ENCODE measurements at places on chromosomes 2 and 18.

DNA sequence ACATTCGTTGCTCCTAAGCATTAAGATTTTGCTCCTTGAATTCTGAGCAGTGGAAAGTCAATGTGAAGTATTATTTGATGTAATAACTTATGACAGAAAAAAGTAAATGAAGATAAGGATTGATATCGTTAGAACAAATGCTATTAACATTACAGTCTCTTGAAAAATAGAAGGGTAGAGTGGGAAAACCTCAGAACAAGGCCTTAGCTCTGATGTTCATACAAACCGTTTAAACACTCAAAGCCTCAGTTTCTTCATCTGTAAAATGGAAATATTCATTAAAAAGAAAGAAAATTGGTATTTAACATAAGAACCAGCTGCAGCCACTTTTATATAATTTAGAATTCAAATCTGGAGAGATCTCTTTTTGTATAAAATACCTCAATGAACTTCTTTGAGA is 250.4 kb upstream of the NCKAP5 start:
- no peak for DNase-seq

- no peak for DNase-seq
These were observed 101.1 kb downstream of the HS1BP3 start for GRCh38 chr2:20549691-20550348.

- no peak for DNase-seq
These were observed 14.2 kb downstream of the SPR start for GRCh38 chr2:72901426-72901825.

GRCh38 chr2:173282795-173283545 is 71.7 kb upstream of the CDCA7 start:
- DNase-seq = no peak

DNA sequence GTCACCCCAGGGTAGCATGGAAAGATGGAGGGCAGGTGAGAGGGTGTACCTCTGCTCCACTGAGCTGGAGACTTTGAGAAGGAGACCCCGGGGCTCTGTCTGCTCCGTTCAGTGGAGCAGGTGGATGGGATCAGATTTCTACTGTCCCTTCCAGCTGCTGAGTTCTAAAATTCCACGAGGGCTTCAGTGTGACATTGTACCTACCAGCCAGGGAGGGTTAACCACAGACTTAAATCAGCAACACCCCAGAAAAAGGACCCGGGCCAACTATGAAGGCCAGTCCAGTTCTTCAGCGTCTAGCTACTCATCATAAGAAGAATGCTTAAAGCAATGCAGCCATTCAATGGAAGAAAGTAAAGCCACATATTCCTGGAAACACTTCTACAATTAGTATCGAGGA is 23.8 kb downstream of the STAT1 start:
- DNase-seq = no peak

- no peak for DNase-seq
These were observed 3.7 kb upstream of the LIMS2 start for GRCh38 chr2:127678991-127679390.

DNA sequence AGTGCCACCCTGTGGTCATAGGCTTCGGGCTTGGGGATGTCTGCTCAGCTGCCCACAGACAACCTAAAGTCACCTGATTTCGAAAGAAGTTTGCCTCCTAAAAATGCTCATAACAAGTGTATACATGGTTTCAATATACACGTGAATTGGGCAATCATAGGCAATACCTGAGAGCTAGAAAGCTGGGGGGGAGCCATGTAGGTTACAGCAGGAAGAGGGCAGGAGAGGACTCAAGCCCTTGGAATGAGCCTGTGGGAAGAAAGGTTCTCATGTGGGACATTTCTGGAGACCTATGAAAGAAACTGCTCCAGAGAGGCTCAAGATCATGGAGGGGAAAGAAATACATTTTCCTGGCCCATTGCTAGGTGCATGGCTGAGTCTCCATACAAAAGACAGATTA is 109.7 kb downstream of the ACOXL start:
- no peak for DNase-seq

GRCh38 chr2:97740590-97741182 is 27.3 kb downstream of the ZAP70 start:
- DNase-seq = no peak

- no peak for DNase-seq
These were observed 40.1 kb upstream of the SPATS2L start for GRCh38 chr2:200266406-200266805.

- DNase-seq = no peak
These were observed 54.2 kb downstream of the TSN start for GRCh38 chr2:121809607-121810006.

GRCh38 chr18:71682591-71682990 is 861.6 kb downstream of the CBLN2 start:
- DNase-seq = no peak

DNA sequence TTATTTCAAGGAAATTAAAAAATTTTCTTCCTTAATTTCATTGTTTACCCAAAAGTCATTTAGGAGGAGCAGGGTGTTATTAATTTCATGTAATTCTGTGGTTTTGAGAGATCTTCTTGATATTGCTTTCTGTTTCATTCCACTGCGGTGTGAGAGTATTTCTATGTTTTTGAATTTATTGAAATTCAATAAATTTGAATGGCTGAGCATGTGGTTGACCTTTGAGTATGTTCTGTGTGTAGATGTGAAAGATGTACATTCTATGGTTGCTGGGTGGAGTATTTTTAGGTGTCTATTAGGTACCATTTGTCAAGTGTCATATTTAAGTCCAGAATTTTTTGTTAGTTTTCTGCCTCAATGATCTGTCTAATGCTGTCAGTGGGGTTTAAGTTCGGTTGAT is 39.4 kb upstream of the LANCL1 start:
- DNase-seq = no peak

DNA sequence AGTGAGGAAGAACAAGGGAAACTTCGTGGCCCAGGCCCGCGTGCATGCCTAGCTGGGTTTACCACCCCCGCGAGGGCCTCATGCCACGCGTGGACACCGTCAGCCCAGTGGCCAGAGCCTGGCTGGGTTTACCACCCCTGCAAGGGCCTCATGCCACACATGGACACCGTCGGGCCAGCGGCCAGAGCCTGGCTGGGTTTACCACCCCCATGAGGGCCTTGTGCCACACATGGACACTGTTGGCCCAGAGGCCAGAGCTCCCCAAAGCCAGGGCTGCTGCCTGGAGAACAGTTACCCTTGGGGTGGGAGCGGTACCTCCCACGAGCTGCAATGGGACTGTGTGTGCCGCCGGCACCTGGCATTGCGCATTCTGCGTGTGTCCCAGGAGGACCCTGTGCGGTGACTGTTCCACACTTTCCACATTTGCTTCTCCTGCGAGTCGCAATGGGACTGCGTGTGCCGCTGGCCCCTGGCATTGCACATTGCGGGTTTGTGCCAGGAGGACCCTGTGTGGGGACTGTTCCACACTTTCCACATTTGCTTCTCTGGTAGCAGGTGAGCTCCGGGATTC is 105.6 kb upstream of the CTDP1 start:
- no peak for DNase-seq

GRCh38 chr2:58398406-58398805 is 157.3 kb upstream of the FANCL start:
- no peak for DNase-seq

GRCh38 chr18:79682894-79683625 is 3.5 kb downstream of the CTDP1 start:
- peak; percentile 100 for DNase-seq

GRCh38 chr2:47890711-47891368 is 15.5 kb downstream of the FBXO11 start:
- DNase-seq = no peak

- no peak for DNase-seq
These were observed 15.9 kb downstream of the FAM168B start for GRCh38 chr2:131077182-131077846.

GRCh38 chr2:238936162-238937052 is 88.5 kb downstream of the TWIST2 start:
- DNase-seq = no peak

- no peak for DNase-seq
These were observed 78.4 kb downstream of the EPAS1 start for GRCh38 chr2:46375566-46376125.

- no peak for DNase-seq
These were observed 172.3 kb upstream of the SLC35G4 start for GRCh38 chr18:11437046-11437445.

- DNase-seq = no peak
These were observed 183.4 kb upstream of the RASGRP3 start for GRCh38 chr2:33292981-33293595.

DNA sequence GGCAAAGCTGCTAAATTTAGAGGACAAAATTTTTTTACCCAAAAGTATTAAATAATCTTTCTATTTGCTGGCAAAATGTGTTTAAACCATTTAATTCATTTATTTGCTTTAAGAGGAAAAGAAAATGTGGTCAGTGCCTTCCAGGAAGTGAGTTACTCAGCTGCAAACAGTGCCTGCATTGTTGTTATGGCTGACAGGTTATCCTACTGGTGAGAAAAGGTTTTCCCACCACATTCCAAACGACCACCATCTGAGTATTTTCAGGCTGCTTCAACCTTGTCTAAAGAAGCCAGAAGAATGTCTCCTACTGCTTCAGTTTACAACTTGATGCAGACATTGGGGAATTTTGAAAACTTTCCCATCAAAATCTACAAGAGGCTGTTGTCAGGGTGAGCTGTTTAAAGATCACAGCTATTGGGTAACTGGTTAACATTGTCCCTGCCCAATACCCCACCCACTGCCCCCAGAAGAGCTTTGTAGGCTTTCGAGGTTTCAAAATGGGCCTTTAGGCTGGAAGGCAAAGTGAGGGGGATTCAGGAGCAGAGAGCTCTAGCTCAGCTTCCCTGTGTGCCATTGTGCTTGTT is 461.3 kb upstream of the FANCL start:
- DNase-seq = no peak

DNA sequence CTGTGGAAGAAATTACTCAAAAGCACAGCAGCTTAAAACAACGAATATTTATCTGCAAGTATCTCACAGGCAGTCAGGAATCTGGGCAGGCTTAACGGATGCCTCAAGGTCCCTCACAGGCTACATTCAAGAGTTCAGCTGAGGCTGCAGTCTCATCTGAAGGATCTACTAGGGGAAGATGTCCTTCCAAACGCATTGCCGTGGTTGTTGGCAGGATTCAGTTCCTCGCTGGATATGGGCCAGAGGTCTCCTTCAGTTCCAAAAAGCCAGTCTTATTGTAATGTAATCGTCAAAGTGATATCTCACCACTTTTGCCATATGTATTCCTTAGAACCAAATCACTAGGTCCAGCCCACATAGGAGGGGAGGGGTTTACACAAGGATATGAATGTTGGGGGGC is 98.2 kb upstream of the EPAS1 start:
- DNase-seq = no peak

DNA sequence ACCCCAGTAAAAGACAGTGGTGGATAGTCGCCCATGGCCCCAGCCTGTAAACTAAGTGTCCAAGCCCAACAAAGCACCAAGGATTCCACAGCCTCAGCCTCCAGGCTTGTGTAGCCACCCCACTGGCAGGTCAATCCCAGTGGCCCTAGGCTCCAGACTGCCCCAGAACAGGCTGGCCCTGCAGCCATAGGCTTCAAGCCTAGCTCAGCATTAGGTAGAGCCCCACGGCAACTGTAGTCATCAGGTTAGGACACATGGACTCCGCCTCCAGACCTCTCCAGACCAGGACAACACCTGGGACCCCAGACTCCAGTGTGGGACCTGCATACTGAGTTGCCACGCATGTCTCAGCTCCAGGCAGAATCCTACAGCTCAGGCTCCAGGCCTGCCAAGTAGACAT is 1590.6 kb upstream of the DDX18 start:
- DNase-seq = no peak

GRCh38 chr2:118050974-118051373 is 37.1 kb upstream of the CCDC93 start:
- no peak for DNase-seq

GRCh38 chr2:63537306-63537705 is 51.0 kb downstream of the WDPCP start:
- no peak for DNase-seq

- no peak for DNase-seq
These were observed 16.2 kb downstream of the ATIC start for GRCh38 chr2:215328066-215328465.

DNA sequence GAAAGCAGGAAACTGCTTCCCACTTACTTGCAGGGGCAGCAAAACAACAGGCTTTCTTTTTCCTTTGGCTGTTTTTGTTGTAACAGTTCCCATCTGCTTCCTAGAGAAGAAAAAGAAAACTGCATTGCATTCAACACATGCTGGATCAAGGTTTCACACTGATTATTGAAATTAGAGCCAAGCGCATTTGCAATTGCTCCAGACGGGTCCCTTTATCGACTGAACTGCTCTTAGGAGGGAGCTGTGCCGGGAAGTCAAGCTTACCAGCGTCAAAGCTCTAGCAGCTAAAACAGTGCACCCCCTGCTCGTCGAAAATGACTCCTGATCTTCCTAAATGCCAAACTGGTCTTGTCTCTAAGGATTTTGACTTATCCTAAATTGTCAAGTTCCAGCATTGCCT is 164.0 kb upstream of the SESTD1 start:
- DNase-seq = no peak

DNA sequence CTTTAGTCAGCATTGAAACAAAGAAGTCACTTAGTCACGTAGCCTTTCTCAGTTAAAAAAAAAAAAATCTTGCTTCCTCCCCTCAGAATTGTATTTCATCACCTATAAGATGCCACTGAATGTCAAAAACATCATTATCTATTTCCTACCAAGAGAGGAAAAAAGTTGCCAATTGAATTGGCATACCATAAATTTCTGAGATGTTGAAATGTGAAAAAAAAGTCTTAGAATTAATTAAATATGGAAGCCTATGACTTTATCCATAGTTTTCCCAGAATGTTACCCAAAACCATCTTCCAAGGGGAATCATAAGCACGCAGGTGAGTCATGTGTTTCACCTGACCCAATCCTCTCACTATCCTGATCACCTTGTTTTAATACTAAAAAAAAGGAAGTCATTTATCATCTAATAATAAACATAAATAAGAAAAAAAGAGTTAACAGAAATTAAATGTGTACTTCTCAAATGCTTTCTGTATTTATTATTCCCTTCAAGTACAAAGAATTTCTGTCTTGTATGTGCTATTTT is 205.7 kb downstream of the TCF4 start:
- no peak for DNase-seq

DNA sequence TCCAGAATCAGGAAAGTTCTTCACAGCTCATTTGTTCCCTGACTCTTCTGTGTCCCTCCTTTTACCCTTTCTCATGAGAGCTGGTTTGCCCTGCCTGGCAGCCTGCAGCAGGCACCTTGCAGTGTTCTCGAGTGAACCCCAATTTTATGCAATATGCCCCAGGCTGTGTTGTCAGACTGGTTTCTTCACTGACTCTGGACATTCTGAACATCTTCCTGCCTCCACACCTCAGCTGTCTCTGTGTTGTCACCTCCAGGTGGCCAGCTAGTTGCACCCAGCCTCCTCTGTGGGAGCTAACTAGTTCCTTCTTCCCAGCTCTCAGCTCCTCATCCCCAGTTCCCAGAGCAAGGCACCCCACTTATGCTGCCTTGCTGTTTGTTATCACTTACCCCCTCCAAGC is 5.5 kb downstream of the SETBP1 start:
- no peak for DNase-seq

DNA sequence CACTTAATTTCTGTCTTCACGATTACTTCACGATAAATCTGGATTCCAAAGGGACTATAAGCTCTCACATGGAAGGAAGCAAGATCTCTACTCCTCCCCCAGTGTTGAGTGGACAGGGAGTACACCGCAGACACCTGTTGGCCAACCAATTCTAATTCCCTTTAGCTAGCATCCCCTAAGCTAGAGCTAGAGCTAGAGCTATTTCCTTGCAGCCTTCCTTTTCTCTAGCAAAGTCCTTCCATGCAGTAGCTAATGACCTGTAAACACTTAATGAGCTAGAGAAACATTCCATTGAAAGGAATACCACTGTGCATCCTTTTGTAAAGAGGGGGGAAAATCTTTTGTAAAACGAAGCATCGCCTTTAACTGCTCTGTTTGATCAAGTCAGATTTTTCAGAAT is 56.5 kb downstream of the BCL11A start:
- no peak for DNase-seq

Measured in GF-D8 (cell line).